AG04450 (cell line): ENCODE measurements at places on chromosomes 11 and 22.

DNA sequence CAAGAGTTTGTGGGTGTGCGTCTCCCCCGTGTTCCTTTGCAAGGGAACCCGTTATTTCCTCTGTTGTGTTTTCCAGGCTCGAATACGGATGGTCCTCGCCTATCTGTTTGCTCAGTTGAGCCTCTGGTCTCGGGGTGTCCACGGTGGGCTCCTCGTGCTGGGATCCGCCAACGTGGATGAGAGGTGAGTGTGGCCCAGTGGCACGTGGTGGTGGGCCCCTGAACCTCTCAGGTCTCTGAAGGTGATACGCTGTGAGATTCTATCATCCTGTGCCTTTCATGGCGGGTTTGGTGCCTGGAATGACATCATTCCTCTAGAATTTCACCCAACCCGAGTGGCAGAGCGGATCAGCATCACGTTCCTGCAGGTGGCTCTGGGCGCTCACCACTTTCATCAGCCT lies 32.5 kb downstream of the NADSYN1 start:
- DNase-seq = no peak

DNA sequence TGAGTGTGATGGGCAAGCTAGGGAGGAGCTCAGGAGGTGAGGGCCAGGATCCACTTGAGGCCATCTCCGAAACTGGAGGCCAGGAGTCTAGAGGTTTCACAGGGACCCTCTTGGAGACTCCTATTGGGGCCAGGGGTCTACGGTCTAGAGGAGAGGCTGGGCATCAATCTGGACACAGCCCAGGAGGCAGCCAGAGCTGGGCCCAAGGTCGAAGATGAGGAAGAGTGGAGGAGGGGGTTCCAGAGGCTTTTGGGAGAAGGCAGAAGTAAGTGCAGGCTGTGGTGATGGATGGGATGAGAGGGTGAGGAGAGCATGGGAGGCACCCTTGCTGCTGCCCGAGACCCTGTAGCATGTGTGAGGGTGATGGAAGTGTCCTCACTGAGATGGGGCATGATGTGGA lies 56.6 kb downstream of the LRRC32 start:
- DNase-seq = no peak

- no peak for DNase-seq
Observed at GRCh38 chr11:83140691-83141455, 16.1 kb upstream of the PCF11 start.

DNA sequence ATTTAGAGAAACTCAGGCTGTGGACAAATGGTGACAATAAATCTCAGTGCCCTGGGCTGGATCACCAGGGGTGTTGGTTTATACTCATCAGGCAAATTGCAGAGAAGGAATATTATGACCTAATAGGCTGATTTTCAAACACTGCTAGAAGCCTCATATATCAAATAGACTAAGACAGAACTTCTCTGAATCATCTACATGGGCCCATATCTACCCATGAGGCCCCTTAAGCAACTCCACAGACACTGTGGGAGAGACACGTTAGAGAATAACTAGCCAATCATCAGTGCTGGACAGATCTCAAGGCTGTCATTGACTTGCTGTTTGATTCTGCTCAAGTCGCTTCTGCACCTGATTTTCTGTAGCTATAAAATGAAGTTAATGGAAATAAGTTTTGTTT lies 545.8 kb downstream of the SOX6 start:
- DNase-seq = no peak

GRCh38 chr22:39967996-39968972 lies 8.1 kb downstream of the TMA7B start:
- DNase-seq = no peak

DNA sequence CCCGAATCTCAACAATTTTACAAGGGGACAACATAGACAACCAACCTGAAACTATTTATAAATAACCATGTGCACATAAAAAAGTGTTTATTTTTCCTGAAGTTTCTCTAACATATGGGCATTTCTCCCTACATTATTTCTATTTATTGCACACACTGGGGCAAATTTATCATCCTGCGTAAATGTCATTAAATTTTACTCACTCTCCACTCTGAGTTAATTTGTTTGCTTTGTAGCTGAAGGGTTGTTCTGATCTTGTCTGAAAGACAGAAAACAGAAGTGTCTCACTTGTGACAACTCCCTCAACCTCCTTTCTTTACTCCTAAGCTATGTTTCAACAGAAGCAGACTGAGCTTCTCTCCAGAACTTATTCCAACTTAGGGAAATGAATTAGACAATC lies 194.2 kb downstream of the HIPK3 start:
- no peak for DNase-seq

- DNase-seq = no peak
Observed at GRCh38 chr11:85165819-85166218, 461.3 kb downstream of the DLG2 start.

DNA sequence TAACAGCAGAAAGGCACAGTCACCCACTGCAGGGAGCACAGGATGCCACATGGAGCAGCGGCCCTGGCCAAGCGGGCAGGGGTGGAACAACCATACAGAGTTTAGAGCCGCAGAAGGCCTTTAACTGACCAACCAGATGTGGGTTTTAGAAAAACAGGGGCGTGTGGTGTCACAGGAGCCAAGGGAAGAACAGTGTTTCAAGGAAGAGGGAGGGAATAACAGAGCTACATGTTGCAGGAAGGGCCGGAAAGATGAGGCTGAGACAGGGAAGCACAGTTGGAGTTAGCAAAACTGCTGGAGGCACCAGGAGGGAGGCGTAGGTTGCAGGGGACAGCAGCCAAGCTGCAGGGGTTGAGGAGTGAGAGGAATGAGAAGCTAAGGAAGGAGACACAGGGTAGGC lies 7.8 kb upstream of the NAA40 start:
- no peak for DNase-seq

GRCh38 chr11:21723678-21724077 lies 469.2 kb upstream of the ANO5 start:
- DNase-seq = no peak

- no peak for DNase-seq
Observed at GRCh38 chr11:95245038-95245437, 14.0 kb upstream of the SESN3 start.

GRCh38 chr11:72787216-72788104 lies 6.4 kb downstream of the STARD10 start:
- DNase-seq = no peak
